Activated CD4-positive, alpha-beta T cell treated with anti-CD3 and anti-CD28 coated beads, Interleukin-2, amount 50 U/mL, for 4 hours (primary cell): ENCODE measurements at places on chromosomes 6 and 20.

DNA sequence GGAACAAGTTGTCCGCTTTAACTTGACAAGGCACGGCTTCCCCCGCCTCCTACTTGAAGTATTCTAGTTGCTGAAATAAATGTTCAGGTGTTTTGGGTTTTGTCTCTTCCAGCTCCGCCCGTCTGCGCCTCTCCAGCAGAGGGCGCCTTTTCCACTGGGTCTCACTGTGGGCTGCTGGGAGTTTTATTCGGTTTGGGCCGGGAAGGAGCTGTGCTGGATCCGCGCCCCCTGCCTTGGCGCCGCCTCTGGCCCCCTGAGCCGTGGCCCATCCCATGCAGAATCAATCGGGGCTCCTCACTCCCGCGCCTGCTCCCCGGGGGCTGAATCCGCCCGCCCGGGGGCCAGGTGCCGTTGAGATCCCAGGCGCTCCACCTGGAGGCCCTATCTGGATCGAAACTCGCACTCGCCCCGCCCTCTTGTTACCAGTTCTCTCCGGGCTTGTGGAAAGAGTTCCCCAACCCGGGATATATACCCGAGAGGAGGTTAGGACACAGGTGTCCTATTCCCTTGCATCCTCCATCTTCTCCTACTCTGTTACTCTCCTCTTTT lies 51.0 kb upstream of the TCF21 start:
- peak; percentile 37 for DNase-seq

GRCh38 chr6:38603496-38603895 lies 36.2 kb downstream of the BTBD9 start:
- DNase-seq, result no peak

GRCh38 chr20:61220131-61220530 lies 31.9 kb upstream of the CDH4 start:
- DNase-seq, result no peak

DNA sequence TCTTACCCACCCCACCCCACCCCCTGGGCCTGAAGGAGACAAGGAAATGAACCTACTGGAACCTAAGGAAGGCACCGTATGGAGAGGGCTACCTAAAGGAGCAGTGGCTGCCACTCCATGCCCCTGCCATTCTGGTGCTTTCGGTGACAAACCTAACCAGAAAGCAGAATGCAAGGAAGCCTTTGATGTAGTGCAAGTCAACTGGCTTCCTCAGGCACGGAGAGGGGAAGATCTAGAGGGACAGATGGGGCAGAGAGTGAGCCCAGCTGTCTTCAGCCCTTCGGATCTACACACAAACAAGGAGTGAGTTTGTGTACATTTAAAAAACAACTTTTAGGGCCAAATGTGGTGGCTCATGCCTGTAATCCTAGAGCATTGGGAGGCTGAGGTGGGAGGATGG lies 39.5 kb downstream of the PPP1R16B start:
- no peak for DNase-seq

DNA sequence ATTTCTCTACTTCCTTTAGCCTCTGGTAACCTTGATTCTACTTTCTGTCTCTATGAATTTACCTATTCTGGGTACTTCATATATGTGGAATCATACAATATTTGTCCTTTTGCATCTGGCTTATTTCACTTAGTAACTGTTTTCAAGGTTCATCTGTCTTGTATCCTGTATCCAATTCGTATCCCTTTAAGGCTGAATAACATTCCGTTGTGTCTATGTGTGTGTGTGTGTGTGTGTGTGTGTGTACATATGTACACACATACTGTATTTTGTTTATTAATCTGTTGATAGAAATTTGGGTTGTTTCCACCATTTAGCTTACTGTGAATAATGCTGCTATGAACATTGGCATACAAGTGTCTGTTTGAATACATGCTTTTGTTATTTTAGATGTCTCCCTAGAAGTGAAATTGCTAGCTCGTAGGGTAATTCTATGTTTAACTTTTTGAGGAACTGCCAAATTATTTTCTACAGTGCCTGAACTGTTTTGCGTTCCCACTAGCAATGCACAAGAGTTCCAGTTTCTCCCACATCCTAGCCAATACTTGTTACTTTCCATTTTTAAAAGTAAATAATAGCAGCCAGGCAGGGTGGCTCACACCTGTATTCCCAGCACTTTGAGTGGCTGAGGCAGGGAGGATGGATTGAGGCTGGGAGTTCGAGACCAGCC lies 17.7 kb downstream of the SENP6 start:
- no peak for DNase-seq

DNA sequence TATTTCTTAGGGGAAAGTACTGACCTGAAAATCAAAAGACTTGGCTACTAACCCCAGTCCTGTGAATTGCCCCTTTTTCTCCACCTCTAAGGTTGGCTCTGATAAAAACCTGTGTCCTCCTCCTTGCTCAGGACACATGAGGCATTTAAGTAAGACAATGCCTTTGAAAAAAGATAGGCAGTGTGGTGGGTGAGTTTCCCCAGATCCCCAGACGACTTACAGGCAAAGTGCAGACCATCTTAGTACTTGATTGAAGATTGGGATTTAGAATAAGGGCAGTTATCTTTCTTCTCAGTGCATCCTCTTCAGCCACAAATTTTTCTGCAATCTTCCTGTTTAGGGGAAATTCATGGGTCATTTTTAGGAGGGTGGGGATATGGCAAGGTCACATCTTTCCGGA lies 87.8 kb downstream of the KIZ start:
- no peak for DNase-seq

DNA sequence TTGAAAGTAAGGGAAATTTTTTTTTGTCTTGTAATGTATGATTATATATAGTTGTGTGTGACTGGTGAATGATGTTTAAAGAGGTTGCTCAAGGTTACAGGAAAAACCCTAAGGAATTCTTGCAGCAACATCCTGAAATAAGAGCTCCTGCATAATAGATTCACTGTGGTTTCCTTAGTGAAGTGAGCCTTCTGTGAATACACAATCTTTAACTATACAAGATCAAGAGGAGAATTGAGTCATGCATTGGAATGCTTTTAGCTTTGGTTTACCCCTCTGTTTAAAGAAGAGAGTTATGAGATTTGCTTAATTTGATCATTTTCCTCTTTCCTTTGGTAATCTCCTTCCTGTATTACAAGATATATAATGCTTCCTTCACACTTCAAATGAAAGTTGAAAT lies 141.6 kb upstream of the EYA4 start:
- DNase-seq, result no peak

- DNase-seq, result no peak
Observed at GRCh38 chr6:170166511-170167122, 124.3 kb downstream of the DLL1 start.

DNA sequence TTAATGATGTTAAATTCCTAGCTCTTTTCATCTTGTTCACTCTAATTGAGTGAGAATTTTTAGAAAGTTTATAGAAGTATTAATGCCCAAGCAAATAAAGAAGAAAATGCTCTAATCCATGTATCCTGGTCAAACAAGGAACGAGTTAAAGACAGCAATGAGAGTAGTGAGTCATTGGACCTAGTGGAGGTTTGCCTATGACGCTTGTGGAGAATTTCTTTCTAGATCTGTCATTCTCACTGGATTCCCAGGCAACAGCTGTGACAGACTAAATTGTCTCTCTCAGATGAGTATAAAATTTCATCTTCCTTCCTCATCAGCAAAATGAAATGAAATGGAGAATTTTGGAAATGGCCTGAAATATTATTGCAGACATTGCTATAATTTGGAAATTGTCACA lies 127.9 kb downstream of the COL19A1 start:
- DNase-seq, result no peak

DNA sequence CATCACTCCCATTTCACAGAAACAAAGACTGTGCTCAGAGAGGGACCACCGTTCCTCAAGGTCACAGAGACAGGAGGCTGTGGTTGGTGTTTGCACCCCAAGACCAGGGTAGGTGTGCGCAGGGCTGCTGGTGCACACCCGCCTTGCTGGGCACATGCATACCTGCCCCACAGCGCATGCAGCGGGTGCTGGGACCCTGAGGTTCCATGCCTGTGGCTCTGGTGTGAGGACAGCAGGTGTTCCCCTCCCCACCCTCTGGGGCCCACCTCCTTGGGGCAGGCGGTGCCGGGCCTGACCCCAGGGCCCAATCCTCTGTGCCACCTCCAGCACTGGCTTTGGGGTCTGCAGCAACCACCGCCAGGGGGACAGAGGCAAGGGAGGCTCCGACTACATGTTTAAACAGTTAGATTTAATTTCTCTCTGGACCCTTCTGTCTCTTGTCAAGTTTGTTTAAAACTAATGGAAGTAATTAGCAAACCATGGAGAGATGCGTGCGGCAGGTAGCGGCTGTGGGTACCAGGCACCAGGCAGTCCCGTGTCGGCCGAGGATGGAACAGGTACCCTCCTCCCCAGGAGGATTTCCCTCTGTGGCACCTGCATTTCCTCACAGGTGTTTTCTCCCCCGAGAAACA lies 327.8 kb downstream of the TAF4 start:
- no peak for DNase-seq

GRCh38 chr6:582370-582769 lies 74.5 kb downstream of the HUS1B start:
- no peak for DNase-seq

DNA sequence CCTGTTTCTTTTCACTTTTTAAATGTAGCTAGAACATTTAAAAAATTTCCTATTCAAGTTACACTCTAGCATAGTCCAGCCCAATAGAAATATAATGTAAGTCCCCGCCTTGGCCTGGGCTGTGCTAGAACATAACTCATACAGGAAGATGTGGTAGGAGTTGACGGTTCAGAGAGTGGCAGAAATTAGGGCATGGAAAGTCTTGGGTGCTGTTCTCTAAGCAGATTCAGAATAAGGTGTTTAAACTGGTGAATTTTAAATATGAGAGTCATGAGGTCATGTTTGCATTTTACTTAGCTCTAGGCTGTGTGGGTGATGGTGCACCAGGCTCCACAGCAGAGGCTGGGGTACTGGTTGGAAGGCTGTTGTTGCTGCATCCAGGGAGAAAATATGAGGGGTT lies 256.5 kb downstream of the FARS2 start:
- peak; percentile 26 for DNase-seq

GRCh38 chr6:44733868-44734267 lies 346.4 kb downstream of the CDC5L start:
- no peak for DNase-seq

GRCh38 chr6:143093290-143093689 lies 32.6 kb downstream of the AIG1 start:
- DNase-seq, result no peak

- DNase-seq, result no peak
Observed at GRCh38 chr20:11098888-11099287, 425.1 kb upstream of the JAG1 start.

DNA sequence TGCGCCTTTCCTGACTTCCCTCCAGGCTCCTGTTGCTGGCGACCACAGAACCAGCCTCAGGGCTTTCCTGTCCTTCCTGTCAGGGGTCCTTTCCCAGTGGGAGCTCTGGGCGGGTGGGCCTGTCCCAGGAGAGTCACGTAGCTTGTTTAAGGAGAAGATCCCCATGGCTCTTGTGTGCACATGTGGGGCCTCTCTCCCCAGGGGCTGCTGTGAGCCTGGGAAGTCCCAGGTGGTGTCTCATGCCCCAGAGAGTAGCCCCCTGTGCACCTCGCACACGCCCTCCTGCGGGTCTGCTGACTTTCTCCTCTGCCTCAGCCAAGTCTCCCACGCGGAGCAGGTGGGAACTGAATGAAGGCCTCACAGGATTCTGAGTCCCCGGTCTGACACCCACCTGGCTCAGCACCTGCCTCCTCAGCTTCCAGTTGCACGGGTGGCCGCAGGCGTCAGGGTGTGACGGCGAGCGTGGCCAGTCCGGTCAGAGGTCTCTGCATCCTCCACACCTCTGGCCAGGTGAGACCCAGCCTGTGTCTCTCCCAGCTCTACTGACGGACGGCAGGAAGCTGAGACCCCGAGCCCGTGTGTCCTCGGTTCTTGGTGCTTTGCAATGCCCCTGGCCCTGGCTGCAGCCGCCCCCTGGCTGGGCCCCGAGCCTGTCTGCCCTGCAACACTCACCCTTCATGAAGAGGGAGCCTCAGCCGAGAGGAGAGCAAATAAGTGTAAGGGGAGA lies 5.6 kb upstream of the NKAIN4 start:
- DNase-seq, result no peak

- DNase-seq, result no peak
Observed at GRCh38 chr6:33779290-33779689, 9.6 kb downstream of the LEMD2 start.

DNA sequence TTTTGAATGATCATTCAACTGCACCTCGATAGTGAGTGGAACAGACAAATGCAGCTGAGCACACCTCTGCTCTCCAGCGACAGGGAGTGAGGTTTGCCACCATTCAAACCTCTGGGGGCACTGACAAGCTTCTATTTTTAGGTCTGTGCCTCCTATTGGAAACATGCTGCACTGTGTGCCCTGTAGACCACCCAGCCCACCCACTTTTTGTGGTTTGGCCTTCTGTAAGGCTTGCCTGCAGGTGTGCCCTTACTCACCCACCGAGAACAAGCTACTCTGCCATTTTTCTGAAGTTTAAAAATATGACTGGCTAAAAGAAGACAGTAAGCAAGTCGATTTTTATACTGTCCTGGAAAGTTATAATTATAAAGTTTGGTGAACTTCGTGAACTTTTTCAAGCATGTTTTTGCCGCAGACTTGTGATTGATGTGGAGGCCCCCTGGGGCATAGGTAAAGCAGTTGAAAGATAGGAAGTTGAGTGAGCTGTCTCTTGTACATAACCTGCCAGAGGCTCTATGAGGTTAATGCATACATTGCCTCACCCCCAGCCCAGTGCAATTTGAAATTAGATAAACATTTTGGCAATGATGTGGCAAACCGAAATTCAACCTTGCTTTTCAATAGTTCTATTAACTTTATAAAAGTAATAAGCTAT lies 53.8 kb downstream of the ADGRG6 start:
- DNase-seq, result no peak

GRCh38 chr6:34644716-34645115 lies 51.9 kb downstream of the ILRUN start:
- no peak for DNase-seq

DNA sequence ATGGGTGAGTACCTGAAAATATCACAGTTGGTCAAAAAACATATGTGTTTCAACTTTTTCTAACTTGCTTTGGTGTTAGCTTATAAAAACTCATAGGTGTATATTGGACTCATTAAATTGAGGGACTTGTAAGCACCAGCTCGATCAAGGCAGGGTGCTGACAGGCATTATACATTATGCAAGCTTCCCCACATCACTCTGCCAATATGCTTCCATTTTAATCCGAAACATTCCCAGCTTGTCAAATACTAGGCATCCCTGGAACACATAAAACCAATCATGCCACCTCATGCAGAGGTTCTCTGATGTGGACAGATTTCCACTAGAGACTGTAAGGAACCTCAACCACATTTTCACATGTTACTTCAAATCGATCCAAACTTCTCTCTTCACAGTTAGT lies 187.3 kb upstream of the NT5E start:
- DNase-seq, result no peak

GRCh38 chr6:108227290-108227689 lies 33.5 kb downstream of the SNX3 start:
- DNase-seq, result no peak

- DNase-seq, result no peak
Observed at GRCh38 chr20:4060064-4060795, 44.9 kb upstream of the RNF24 start.

DNA sequence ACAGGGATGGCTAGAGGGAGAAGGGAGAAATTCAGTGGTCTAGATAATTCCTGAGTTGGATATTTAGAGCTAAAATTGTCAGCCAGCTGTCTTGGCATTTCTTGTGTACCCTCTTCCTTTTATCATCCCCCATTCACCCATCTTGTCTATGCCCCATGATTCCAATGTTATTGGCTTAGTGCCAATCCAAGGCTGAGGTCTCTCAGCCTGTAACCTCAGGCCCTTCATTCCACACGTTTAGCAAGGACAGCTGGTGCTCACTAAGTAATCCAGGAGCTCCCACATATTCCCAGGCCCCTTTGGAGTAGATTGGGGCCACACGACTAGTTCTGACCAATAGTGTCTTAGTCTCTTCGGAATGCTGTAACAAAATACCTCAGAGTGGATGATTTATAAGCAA lies 112.4 kb upstream of the ATXN1 start:
- no peak for DNase-seq

- no peak for DNase-seq
Observed at GRCh38 chr20:51696304-51697071, 71.7 kb downstream of the ATP9A start.
